ENCODE measurements at places on chromosomes 1 and 21.

- no peak for DNase-seq
Observed at GRCh38 chr1:27795601-27796000, 22.6 kb downstream of the STX12 start.

DNA sequence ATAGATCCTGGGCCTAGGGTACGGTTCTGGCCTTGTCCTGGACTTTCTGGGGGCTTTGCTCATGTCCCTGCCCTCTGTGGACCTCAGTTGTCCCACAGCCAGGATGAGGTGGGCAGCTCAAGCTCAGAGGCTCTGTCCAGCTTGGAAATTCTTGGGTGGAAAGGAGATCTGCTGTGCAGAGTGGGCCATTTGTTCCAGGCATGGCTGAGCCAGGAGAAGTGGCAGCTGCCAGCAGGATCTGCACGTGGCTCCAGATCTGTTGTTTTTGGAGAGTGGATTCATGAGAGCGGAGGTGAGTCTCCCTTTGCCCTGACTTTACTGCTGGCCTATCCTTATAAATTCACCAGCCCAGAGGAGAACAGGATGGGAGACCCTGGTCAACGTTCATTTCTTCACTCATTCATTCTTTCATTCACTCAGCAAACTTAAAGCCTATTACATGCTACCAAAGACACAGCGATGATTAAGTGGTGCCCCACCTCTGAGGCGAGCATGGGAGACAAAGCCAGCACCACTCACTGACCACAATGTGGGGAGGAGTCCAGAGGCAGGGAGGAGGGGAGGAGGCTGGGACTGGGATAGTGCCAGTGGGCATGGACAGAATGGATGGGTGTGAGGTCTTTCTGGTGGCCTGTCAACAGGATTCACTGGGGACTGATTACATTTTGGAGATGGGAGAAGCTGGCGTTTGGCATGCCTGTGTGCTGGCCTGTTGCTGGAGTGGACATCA is 205.1 kb downstream of the TRABD2B start:
- no peak for DNase-seq

DNA sequence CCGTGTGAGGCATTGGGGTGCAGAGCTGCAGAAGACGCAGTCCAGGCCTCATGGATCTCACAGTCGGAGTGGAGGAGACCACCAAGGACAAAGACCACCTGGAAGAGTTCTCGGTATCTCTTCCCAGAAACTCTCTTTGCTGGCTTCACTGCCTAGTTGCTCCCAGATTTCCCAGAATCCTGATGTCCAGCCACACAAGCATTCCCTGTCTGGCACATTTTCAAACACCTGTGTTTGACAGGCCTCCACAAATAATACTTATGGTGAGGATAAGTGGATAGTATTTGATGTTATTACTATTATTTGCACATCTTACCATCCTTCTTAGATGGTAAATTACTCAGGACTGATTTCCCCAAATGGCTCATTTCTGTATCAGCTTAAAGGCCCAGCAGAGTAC is 27.7 kb upstream of the KANK4 start:
- no peak for DNase-seq

GRCh38 chr1:151457911-151458801 is 1.1 kb downstream of the POGZ start:
- DNase-seq: peak; percentile 42

- DNase-seq: no peak
Observed at GRCh38 chr1:14811573-14811972, 213.1 kb downstream of the KAZN start.

- no peak for DNase-seq
Observed at GRCh38 chr1:50262436-50262835, 153.7 kb downstream of the ELAVL4 start.

- no peak for DNase-seq
Observed at GRCh38 chr21:28669321-28669720, 323.4 kb downstream of the LTN1 start.

DNA sequence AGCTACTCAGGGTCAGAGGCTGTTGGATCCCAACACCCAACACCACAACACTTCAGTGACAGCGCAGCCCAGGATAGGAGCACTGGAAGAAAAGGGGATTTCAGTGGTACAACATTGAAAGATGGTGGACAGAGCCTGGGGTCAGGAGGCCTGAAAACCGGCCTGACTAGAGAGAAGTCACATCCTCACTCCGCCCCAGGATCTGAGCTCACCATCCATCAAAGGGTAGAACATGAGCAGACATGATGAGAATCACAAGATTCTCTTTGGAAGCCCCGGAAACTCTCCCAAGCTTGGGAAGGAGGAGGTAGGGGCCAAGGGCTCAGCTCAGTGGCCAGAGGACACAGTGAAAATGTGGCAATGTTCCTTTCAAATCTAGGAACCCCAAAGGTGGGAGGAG is 271.3 kb downstream of the NPHP4 start:
- DNase-seq: no peak

GRCh38 chr1:1899266-1899966 is 8.5 kb upstream of the GNB1 start:
- no peak for DNase-seq

GRCh38 chr1:61334718-61335589 is 252.6 kb downstream of the NFIA start:
- DNase-seq: no peak

DNA sequence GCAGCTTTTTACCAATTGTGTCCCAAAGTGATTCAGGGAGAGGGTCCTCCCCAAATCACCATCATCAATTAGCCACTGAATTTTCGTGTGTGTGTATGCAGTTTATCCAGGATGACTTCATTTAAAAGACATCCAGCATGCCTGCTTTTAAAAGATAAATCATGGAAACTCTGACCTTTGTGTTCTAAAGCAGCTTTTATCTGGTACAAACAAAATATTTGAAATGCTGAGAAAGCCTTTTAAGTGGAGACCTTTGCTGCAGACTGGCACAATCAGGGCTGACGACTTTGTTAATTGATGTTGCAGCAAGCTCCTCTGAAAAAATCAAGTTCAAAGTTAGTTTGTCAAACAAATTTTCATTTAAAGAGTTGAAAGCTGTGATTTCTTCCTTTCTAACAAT is 104.7 kb downstream of the PCP4 start:
- no peak for DNase-seq

DNA sequence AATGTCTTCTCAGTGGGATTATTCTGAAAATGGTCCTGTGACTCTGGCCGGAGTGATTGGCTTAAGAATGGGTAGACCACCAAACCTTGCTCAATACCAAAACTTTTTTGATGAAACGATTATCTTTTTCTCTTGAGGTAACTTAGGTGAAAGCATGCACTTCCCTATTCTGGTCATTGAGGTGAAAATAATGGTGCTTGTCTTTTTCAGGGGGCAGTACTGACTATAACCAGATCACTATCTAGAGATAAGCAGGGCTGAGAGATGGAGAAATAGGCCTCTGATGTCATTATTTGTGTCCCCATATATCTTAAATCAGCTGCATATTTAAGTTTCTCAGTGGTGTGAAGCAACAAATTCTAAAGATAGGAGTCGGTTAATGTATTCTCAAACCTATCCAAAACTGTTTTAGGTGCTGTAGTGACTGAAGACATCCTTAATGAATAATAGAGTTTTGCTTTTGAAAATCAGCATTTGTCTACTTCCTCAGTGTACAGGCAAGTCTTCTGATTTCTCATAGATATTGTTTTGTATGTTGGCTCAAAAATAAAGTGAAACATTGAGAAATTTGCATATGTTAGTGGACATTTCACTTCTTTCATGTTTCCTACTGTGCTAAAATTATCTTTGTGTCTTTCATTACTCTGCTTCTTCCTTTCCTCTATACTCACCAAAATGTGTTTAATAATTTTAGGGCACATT is 735.3 kb upstream of the ADGRL4 start:
- no peak for DNase-seq

- DNase-seq: no peak
Observed at GRCh38 chr1:161273402-161273801, 14.9 kb downstream of the PCP4L1 start.

DNA sequence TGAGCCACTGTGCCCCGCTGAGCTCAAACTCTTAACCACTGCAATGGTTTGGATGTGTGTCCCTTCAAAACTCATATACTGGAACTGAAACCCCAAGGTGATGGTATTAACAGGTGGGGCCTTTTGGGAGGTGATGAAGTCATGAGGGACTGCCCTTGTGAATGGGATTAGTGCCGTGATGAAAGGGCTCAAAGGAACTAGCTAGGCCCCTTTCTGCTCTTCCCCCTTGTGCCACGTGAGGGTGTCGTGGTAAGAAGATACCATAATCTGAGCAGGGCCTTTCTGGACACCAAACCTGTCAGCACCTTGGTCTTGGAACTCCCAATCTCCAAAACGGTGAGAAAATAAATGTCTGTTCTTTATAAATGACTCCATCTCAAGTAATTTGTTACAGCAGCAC is 45.5 kb upstream of the SPOCD1 start:
- DNase-seq: no peak

- DNase-seq: no peak
Observed at GRCh38 chr21:39479814-39480182, 28.0 kb downstream of the SH3BGR start.

DNA sequence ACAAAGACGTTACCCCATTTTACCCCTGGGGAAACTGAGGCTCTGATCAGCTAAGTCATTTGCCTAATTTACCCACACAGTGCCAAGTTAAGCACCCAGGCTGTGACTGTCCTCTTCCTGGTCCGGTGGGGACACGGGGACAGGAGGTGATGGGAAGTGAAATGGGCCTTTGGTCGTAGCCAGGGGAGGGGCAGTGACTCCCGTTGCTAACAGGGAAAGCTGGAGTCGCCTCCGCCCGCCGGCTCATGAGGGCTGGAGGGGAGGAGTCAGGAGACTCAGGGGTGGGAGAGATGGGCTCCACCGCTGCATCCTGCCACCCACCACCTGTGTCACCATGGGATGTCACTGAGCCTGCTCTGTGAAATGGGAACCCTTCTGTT is 139.3 kb downstream of the PGBD5 start:
- no peak for DNase-seq

DNA sequence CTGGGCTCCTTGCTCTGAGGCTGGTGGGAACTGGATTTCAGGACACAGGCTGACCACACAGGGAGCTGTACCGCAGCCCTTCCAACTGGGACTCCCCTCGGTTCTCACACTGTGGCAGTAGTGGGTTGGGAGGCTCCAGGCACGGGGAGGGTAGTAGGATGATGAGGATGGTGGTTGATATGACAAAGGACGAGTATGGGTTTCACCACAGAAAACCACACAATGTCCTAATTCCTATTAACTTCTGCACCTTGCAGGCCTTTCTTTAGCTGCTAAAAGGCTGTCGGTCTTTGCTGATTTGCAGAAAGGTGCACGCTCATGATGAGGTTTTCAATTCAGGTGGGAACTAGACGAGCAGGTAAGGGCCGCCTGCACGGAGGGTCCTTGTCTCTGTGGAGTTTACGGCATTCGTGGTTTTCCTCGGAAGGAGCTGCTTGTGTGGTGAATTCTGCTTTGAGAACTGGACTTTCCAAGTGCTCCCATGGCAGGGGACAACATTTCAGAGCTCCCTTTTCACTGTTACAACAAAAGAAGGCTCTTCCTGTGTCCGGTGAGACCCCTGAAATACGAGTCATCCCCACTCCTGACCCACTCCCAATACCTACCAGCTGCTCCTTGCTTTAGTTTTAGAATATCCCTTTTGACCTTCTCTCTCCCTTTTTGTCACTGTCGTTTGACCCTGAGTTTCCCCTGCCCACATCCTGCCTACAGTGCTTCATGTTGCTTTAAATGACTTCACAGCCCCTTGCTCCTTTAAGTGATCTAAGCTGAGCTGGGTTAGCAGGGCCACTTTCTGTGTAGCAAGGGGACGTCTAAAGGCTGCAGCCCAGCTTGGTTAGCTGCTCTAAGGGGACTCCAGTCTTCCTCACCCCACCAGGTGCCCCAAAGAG is 125.1 kb downstream of the MRPS6 start:
- DNase-seq: no peak

DNA sequence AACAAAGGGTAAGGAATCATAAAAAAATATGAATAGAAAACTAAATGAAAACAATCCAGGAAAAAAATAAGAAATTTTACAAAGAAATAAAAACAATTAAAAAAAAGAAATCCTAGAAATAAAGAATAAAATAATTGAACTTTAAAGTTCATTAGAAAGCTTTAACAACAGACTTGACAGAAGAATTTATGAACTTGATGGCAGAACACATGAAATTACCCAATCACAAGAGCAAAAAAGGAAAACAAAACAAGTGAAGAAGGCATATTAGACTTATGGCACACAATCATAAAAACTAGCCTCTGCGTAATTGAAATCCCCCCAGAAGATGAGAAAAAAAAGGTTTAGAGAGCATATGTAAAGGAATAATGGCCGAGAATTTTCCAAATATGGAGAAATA is 802.5 kb upstream of the B3GALT2 start:
- no peak for DNase-seq

- DNase-seq: no peak
Observed at GRCh38 chr1:36555041-36555440, 72.3 kb upstream of the CSF3R start.

DNA sequence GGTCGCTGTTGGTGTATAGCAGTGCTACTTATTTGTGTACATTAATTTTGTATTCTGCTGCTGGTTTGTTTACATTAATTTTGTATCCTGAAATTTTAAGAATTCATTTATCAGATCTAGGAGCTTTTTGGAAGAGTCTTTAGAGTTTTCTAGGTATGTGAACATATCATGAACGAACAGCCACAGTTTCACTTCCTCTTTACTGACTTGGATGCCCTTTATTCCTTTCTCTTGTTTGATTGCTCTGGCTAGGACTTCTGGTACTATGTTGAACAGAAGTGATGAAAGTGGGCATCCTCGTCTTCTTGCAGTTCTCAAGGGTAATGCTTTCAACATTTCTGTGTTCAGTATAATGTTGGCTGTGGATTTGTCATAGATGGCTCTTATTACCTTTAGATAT is 1757.9 kb downstream of the BRINP3 start:
- no peak for DNase-seq

DNA sequence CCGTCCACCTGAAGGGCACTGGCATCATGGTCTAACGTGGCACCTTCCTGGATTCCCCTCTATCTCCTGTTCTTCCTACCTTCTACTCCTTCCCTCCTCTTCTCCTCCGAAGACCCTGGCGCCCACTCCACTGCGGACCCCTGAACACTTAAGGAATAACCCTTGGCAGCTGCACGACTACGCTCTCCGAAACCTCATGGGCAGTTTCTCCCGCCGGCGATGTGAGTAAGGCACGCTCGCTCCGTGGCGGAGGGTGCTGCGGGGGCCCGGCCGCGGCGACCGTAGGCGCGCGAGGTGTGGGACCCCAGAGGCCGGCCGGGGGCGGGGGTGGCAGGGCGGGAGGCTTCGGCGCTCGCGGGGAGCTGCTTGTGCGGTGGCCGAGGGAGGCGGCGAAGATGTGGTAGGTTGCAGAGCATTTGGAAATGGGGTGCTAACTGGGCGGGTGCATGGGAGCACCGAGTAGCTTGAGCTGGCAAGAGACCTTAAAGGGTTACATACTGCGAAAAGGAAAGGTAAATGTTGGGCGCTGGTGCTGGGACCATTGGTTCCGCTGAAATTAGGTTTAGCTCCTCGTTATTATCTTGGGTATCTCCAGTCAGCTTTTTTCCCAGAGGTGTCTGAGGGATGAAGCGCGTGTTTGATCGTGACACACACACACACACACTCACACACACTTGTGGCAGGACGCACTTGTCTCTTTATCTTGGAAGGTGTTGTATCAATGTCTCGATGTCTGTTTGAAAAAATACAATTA is 876 bp downstream of the LRRC7 start:
- DNase-seq: no peak

- no peak for DNase-seq
Observed at GRCh38 chr1:15002325-15002724, 151.2 kb upstream of the TMEM51 start.

GRCh38 chr1:83060651-83061390 is 938.1 kb downstream of the TTLL7 start:
- no peak for DNase-seq

All from NCI-H510A (cell line).